CD4-positive, alpha-beta T cell treated with Interferon gamma for 1 hour (primary cell): ENCODE measurements at places on chromosomes 4 and X.

- no peak for DNase-seq
Measured at GRCh38 chrX:3806630-3807029, 93.2 kb upstream of the PRKX start.

GRCh38 chr4:149265645-149266044 is 550.0 kb downstream of the IQCM start:
- no peak for DNase-seq

- DNase-seq: no peak
Measured at GRCh38 chr4:119653990-119654389, 25.4 kb upstream of the PDE5A start.

DNA sequence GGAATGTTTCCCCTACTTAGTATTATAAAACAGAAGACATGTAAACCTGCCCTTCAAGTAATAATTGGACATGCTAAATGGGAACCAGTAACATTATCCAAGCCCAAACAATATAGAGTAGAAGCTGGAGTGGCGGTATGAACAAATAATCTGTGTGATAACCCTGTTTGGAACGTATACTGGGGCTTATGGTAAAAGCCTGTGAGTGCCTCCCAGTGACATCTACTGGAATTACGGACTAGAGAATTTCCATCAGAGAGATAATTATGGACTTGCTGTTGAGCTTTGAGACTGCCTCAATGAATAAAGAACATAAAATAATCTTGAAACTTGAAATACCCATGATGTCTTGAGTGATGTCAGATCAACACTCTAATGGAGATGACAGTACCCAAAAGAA is 406.3 kb upstream of the GRIA3 start:
- no peak for DNase-seq

GRCh38 chr4:179843370-179843769 is 2399.8 kb upstream of the TENM3 start:
- no peak for DNase-seq

- no peak for DNase-seq
Measured at GRCh38 chr4:7867701-7868435, 71.8 kb downstream of the AFAP1 start.

- no peak for DNase-seq
Measured at GRCh38 chr4:18398661-18399060, 377.1 kb upstream of the LCORL start.

- DNase-seq: no peak
Measured at GRCh38 chr4:128384765-128385598, 97.4 kb upstream of the PGRMC2 start.

DNA sequence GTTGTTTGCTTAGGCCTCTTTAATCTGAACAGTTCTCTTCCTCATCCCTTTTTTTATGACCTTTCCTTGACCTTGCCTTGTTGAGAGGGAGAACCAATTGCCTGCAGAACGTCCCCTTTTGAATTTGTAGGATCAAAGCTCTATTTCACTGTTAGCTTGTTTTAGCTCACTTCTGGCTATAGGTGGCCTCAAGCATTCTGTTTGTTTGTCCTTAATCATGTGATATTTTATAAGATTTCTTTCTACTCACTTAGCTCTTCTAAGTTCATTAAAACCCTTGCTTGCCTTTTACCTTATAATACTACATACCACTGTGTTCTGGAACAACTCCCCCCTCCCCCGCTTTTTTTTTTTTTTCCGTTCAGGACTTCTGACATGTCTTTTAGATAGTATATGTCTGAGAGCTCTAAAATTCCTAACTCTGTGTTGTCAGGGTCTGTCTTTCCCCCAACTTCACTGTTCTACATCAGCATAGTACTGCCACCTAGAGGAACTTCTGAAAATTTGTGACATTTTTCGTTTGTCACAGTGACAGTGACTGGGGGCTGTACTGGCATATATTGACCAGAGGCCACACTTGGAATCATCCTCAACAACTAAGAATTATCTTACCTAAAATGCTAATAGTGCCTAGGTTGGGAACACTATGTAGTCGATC is 128.5 kb downstream of the LARP7 start:
- DNase-seq: no peak

DNA sequence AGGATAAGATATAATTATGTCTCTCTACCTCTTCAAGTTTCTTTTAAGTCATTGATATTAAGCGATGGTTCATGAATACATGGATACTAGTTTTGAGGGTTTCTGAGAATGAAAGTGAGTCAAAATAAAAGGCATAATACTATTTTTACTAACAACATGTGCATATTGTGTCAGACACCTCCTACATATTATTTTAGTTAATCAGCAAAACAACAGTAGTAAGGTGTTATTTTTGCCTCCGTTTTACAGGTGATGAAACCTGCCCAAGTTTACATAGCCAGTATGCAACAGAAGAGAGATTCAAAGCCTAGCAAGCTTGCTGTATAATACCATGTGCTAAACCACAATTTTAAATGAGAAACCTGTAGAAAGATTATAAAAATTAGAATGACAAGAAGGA is 544.1 kb downstream of the EPHA5 start:
- DNase-seq: no peak

GRCh38 chr4:185108669-185109068 is 34.4 kb upstream of the SLC25A4 start:
- no peak for DNase-seq

DNA sequence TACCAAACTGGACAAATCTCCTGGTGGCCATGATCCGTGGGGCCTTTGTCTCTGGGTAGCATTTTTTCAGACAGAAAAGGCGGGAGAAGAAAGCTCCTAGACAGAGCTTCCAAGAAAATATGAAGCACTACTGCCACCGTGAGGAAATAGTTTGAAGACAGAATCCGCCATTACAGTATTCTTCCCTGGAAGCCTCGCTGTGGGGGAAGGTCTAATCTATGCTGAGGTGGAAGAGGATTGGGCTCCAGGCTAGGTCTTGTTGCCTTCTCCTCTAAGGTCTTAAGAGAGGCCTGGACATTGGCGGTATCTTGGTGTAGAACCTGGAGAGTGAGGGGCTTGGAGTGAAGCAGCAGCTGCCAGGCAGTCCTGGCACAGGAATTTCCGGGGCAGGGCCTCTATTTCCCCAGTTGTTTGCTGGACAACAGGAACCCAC is 218.9 kb downstream of the OR13H1 start:
- peak; percentile 60 for DNase-seq

DNA sequence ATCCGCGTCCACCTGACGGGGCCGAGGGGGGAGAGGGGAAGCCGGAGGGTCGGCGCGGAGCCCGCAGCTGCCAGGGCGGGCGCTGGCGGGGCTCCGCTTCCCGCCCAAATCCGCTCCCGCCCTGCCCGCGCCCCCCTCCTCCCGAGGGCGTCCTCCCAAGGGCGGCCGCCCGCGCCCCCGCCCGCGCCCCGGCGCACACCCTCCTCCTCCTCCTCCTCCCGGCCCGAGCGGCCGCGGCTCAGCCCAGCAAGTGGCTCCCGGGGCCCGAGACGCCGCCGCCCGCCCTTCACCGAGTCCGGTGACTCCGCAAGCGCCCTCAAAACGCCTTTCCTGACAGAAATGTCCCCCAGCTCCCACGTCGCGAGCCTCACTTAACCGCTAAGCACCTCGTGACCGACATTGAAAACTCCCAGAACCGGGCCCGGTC is 487 bp downstream of the HMGB2 start:
- DNase-seq: no peak

GRCh38 chrX:120125444-120125843 is 9.7 kb upstream of the RHOXF1 start:
- DNase-seq: no peak

- no peak for DNase-seq
Measured at GRCh38 chr4:127734976-127735375, 4.8 kb downstream of the SLC25A31 start.

GRCh38 chr4:189404271-189404670 is 536.4 kb upstream of the FRG1 start:
- DNase-seq: no peak

GRCh38 chr4:16162891-16163290 is 63.4 kb downstream of the TAPT1 start:
- no peak for DNase-seq

GRCh38 chrX:127466211-127466610 is 586.0 kb downstream of the ACTRT1 start:
- no peak for DNase-seq

GRCh38 chrX:75784680-75785491 is at the start of gene MAGEE2:
Gene MAGEE2 (minus strand): TSS chrX:75785254. CDS start chrX:75785051, 203 bp downstream.
- no peak for DNase-seq

DNA sequence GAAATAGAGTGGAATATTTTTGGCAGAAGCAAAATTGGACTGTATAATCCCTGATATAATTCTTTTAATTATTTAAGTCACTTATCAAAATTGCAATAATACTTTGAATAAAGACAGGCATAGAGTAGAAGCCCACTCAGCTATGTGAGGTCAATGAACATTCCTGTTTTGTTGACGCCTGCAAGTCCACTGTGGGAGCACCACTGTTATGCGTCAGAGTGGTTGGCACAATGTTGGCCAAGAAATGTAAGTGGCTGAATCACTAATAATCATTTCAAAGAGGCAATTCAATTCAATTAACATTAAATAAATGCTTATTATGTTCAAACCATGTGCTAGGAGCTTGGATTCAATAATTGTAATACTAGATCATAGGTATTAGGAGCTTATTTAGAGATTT is 221.0 kb downstream of the SPCS3 start:
- DNase-seq: no peak

- DNase-seq: no peak
Measured at GRCh38 chr4:68708566-68708965, 38.1 kb upstream of the UGT2B15 start.

DNA sequence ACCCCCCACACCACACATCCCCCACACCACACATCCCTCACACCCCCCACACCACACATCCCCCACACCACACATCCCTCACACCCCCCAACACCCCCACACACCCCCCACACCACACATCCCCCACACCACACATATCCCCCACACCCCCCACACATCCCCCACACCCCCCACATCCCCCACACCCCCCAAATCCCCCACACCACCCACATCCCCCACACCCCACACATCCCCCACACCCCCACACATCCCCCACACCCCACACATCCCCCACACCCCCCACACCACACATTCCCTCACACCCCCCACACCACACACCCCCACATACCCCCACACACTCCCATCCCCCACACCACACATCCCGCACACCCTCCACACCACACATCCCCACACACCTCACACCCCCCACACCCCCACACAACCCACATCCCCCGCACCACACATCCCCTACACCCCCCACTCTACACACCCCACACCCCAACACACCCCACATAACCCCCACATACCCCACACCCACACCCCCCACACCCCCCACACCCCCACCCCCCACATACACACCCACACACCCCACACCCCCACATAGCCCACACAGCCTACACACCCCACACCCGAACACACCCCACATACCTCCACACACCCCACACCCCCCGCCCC is 172.9 kb downstream of the DCLK2 start:
- no peak for DNase-seq

- no peak for DNase-seq
Measured at GRCh38 chr4:3488820-3489219, 25.7 kb downstream of the DOK7 start.

DNA sequence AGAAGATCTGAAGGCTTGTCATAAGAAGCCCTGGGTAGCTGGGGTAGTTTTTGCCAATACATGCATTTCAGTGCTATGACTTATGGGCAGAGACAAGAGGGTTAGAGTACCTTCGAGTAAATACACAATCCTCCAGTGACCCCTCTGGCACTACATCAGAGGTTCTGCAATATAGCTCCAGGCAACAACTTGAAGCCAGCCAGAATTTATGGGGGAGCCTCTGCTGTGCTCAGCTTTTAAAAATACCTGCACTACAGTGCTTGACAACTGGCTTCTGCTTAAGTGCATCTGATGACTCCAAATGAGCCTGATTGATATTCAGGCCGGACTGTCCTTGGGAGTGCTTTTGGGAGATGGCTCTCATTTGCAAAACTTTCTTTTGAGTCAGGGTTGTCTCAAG is 44.9 kb upstream of the SMAD1 start:
- DNase-seq: no peak

GRCh38 chr4:5750052-5750945 is 39.3 kb downstream of the EVC start:
- DNase-seq: no peak

GRCh38 chrX:111506826-111507225 is 4.6 kb upstream of the SERTM2 start:
- no peak for DNase-seq

- peak; percentile 75 for DNase-seq
Measured at GRCh38 chrX:135974279-135974856, 580 bp upstream of the MMGT1 start.

- no peak for DNase-seq
Measured at GRCh38 chr4:156303708-156304107, 350.0 kb upstream of the CTSO start.

DNA sequence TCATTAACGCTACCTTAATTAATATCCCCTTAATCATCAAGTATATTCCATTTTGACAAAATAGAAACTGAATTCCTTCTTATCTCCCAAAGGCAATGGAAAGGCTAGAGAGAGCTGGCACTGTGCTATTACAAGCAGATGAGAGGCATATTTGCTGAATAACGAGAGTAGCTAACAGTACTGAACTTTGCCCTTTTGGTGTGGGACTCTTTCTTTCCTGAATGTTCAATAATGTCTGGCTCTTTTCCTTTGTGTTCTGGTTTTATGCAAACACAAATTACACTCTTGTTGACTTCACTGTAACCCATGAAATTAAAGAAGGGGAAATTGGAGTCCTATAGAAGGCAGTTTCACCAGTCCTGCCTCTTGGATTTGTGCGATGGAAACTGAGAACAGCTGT is 63.5 kb downstream of the SHROOM3 start:
- no peak for DNase-seq

DNA sequence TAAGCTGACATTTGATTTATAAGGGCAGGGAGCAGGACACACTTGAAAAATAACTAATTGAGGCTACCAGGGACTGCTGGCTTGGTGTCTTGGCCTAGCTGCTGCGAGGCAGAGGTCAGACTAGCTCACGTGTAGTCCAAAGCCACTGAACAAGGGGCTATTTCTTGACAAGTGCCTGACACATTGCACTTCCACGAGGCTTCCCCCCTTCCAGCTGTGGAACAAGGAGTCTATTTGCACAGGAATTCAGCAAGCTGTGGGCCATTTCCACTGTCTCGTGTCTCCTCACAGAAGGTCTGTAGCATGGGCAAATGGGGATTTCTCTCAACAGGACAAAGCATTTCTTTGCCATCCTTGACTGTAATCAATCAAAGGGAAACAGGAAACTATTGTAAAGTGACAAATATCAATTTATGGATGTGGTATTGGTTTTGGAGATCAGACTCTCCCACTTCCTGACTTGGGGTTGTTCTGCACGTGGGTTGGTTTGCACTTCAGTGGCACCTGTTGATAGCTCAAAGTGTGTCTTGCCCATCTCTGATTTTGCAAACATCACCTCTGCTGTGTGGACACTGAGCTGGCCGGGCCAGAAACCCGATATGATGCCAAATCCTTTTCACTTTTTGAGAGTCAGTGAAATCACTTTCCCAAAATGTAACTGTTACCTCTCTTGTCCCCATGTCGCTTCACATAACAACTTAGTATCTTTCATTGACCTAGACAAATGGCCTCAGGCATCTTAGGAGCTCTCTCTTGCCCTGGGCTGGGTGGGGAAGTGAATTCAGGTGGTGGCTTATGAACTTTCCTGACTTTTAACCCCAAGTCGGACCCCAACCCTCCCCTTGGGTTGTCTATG is 107.4 kb upstream of the MAMLD1 start:
- no peak for DNase-seq
